ENCODE measurements at places on chromosomes 4 and X.
A peak's percentile ranks its signal among the peaks of the same experiment; 100 is the strongest.

GRCh38 chr4:16195209-16195608, 31.1 kb downstream of the TAPT1 start:
- DNase-seq, result no peak

DNA sequence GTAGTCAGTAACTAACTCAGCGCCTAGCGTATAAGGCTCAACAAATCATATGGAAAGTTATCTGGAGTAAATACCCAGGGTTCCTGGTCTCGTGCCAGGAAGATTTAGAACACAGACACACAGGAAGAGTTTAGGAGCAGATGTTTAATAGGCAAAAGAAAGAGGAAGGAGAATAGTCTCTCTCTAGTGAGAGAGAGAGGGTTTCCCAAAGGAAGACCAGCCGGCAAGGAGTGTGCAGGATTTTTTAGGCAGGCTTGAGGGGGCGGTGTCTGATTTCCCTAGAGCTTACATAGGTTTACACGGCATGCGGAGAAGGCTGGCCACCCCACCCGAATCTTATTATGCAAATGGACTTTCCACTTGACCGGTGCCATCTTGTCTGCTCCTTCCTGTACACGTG, 284.0 kb upstream of the FRG1 start:
- no peak for DNase-seq

GRCh38 chrX:1531096-1531890, 5.7 kb downstream of the P2RY8 start:
- DNase-seq, result no peak

GRCh38 chr4:683982-684622, 4.8 kb downstream of the SLC49A3 start:
- DNase-seq, result peak; percentile 40

GRCh38 chrX:67673741-67674274, 130.0 kb downstream of the AR start:
- no peak for DNase-seq

DNA sequence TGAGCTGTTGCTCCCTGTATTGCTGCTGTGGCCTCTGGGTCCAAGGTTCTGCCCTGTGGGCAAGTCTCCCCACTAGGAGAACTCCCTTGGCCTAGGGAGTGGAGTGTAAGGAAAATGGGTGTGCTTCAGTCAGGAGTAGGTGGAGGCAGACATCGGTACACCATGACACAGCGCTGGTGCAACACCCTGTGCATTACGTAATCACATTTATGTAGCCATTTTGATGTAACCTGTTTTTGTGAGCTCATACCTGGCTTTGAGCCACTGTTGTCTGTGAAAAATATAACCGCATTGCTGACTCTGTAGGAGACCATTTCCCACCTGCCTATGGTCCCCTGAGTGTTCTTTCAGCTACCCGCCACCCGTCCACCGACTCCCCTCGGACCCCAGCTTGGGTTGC, 700.5 kb upstream of the AGA start:
- DNase-seq, result no peak

DNA sequence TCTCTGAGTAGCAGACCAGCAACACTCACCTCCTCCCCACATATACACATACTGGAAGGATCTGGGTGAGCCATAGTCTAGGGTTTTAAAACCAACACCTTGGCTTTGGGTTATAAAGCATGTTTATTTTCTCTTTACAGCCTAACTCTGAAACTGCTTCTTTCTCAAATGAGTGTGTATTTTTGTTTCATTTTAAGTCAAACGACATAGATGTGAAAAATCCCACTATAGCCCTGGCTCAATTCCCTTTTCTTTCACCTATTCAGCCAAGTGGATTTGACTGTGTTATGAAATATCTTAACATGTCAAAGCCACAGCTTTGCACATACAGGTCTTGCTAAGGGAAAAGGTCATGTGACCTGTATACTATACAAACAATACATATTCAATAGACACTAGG, 13.8 kb downstream of the NEXMIF start:
- DNase-seq, result peak; percentile 76

GRCh38 chrX:115650916-115651315, 89.9 kb downstream of the PLS3 start:
- peak; percentile 44 for DNase-seq

DNA sequence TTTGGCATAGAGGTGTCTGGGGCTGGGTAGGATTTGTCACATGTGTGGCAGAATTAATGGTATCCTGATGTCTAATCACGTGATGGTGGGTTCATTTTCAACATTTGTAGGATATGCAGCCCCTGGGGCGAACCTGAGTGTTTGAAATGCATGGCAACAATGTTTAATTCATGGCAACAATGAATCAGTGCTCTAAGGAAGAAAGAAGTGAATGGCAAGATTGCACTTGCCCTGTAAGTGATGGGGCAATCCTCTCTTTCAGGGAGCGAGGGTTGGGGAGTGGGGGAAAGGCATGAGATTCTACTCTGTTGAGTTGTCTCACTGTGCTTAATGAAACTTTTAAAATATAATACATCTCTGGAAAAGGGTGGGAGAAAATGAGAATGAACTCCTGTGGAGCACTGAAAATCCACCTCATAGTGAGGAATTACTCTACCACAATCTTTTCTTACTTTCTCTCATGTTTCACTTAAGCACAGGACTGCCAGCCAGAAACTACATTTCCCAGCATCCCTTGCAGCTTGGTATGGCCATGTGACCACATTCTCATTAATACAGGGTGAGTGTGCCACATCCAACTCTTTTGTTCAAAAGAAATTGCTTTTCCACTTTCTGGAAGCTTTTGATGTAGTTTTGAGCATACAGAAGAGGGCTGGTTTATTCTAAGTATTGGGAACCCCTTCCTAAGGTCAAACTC, 64.0 kb upstream of the PGM2 start:
- peak; percentile 37 for DNase-seq

DNA sequence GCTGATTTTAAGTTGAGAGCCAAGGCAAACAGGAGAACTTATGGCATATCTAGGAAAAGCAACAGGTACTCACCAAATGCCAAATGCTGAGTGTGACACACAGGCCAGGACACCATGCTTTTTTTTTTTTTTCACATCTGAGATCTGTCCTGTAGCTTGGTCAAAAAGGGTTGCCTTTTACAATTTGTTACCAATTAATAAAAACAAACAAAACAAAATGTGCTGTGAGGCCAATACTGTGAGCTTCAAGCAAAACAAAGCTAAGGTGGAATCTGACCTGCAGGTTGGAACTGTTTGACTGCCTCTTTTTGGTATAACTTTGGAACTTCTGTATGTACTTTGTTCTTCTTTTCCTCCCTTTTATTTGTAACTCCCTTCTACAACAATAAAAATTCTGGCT, 548.5 kb upstream of the IGFBP7 start:
- no peak for DNase-seq

- no peak for DNase-seq
Measured at GRCh38 chr4:180953572-180953971, 1289.6 kb upstream of the TENM3 start.

- peak; percentile 75 for DNase-seq
Measured at GRCh38 chrX:148380650-148381561, 119.5 kb upstream of the AFF2 start.

DNA sequence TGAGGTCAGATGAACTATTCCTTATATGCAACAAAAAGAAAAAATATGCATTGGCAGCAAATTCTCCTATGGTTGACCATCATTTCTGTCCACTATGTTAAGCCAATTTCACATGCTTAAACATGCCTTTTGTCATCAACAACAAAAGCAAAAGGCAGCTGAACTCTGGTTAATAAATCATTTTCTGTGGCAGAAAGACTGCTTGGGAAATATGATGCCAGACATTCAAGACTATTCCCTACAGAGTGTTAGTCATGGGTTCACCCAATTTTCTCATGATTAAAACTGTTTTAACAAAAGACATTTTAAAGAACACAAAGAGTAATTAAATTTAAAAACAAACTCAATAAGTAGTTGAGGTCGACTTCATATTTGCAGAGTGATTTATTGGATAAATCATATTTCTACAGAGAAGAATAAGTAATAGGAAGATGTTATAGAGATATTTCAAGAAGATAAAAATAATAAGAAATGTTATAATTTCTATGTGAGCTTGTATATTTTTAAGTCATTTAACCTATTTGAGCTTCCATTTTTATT, 890.6 kb downstream of the STPG2 start:
- DNase-seq, result no peak

DNA sequence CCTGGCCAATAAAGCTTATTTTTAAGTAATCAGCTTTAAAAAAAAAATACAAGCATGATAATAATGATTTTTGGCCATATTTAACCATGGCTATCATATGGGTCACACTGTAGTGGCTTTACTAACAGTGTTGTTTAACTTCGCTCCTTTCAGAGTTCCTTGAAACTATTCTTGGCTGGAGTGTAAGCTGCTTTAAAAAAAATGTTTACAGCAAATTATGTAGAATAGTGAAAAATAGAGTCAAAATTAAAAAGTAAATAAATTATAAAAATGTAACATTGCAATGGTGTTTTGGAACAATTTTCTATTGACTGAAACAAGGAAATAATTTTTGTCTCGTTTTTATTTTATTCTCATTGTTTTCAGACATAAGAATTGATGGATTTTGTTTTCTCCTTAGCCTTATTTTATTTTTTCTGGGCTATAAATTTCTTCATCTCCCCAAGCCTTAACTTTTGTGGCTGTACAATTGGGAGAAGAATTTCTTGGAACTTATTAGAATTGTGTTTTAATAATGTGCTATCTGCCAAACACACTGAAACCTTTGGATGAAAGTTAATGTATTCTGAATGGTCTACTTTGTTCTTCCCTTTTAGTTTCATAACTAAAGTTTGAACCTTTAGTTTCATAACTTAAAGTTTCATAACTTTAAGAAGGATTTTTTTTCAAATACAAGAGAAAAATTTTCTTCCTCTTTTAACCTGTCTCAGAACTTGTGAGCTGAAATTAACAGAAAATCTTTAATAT, 182.0 kb downstream of the ARHGAP24 start:
- no peak for DNase-seq

DNA sequence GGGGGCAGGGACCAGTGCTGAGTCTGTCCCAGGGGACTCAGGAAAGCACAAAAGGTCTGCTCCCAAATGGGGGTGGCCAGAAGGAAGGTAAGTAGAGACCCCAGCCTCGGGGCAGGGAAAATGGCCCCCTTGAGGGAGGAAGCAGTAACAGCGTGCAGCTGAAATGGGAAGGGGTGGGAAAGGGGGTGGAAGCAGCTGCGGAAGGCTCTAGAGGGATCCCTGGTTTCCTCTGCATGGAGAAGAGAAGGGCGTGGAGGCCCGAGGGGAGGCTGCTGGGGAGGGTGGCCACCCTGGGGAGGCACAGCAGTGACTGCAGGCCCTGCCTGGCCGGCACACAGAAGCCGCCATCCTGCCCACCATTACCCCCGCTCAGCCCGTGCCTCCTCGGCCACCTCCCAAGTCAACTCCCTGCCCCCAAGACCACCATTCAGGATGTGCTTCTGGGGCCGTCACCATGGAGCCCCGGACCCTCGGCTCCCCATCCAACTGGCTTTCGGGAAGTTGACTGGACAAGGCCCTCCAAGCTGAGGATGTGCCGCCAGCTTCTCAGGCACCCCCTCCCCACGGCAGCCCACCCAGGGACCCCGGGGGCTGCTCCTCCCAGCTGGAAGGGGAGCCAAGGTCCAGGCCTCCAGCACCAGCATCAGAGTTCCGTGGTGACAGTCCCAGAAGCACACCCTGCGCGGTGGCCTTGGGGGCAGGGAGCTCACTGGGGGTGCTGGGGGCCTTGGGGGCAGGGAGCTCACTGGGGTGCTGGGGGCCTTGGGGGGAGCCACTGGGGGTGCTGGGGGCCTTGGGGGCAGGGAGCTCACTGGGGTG, 23.6 kb downstream of the CFAP99 start:
- DNase-seq, result no peak

DNA sequence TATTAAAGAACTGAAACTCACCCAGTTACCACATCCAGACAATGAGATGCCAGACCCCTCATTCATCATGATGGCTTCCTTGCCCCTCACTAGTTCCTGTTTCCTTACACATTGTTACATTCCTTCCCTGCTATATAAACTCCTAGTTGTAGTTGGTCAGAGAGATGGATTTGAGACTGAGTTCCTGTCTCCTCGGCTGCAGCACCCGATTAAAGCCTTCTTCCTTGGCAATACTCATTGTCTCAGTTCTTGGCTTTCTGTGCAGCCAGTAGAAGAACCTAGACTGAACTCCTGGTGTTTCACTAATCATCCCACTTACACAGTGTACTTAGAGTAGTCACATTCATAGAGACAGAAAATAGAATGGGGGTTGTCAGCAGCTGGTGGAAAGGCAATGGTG, 324.7 kb downstream of the TRIML1 start:
- DNase-seq, result no peak

- DNase-seq, result no peak
Measured at GRCh38 chrX:40931921-40932320, 153.3 kb upstream of the USP9X start.

GRCh38 chr4:186161138-186161537, 30.2 kb upstream of the CYP4V2 start:
- peak; percentile 91 for DNase-seq

- DNase-seq, result no peak
Measured at GRCh38 chrX:94123062-94123461, 449.1 kb downstream of the FAM133A start.

GRCh38 chr4:168200685-168201084, 108.3 kb downstream of the ANXA10 start:
- DNase-seq, result no peak

GRCh38 chr4:116073051-116073450, 959.6 kb upstream of the NDST4 start:
- DNase-seq, result no peak

All from GM12865 (cell line).